ENCODE measurements at places on chromosomes 11 and 22. TPM values are rescaled to one million over a fixed set of nuclear protein-coding genes. Genes with fewer than 3 reads are reported as not detected.

PITPNM1 gene
- 40.5 TPM for total RNA-seq

OR51D1 gene
- not detected for total RNA-seq

SESN3 gene
- total RNA-seq = 104 TPM

SUSD2 gene
- 1.00 TPM for total RNA-seq

OR2AG2 gene
- not detected for total RNA-seq

B4GALNT4 gene
- 37.0 TPM for total RNA-seq

IL18BP gene
- 9.6 TPM for total RNA-seq

RASSF10 gene
- total RNA-seq = not detected

CST6 gene
- not detected for total RNA-seq

MFRP gene
- not detected for total RNA-seq

CDC42BPG gene
- 0.46 TPM for total RNA-seq

GAS2 gene
- total RNA-seq = 1.6 TPM

Measured in chondrocyte (in vitro differentiated cells).